ENCODE measurements at places on chromosomes 7 and 10.

GRCh38 chr7:128879939-128880746, 17.5 kb downstream of the ATP6V1F start:
- DNase-seq: no peak

DNA sequence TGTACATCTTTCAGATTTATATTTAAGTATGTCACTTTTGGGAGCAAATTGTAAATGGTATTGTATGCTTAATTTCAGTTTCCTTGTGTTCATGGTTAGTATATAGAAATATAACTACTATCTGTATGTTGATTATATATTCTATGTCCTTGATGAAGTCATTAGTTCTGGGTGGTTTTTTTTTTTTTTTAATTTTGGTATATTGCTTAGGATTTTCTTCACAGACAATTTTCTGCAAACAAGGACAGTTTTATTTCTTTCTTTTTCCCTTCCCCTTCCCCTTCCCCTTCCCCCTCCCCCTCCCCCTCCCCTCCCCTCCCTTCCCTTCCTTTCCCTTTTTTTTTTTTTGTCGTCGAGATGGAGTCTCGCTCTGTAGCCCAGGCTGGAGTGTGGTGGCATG, 430.0 kb downstream of the TYW1 start:
- no peak for DNase-seq

- DNase-seq: no peak
Observed at GRCh38 chr7:33300742-33301141, 171.4 kb downstream of the BBS9 start.

- no peak for DNase-seq
Observed at GRCh38 chr10:53570221-53570620, 797.6 kb upstream of the MBL2 start.

DNA sequence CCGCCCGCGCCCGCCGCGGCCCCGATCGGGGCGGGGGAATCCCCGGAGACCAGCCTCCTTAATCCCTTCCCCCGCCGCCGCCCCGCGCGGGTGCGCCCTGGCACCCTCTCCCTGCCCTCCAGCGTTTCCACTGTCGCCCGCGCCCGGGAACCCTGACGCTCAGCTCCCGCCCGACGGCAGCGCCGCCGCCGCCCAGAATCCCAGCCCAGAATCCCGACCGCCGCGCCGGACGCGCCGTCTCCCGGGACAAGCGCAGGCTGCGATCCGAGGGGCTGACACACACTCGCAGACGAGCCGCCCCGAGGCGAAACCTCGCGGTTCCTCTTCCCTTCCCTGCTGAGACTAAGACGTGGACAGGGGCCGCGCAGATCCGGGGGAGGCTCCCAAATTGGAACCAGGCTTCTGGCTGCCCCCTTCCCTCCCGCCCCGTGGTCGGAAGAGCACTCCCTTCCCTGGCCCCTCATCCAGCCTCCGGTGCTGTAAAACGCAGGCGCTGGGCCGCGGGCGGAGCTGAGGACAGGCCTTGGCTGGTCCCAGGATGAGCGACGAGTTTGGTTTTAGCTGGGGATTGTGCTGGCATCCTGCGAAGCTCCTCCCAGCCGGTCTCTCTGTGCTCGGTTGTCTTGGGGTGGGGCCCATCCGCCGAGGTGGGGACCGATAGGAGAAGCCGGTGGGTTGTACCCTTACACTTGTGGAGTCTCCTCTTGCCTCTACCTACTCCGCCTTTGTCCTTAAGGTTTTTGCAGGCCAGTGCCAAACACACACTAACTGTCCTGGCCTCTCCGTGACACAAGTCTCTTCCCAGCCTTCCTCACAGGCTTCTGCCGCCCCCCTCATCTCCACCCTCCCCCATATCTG, 1.1 kb downstream of the MARVELD1 start:
- no peak for DNase-seq

- no peak for DNase-seq
Observed at GRCh38 chr7:155129186-155129585, 59.1 kb downstream of the HTR5A start.

DNA sequence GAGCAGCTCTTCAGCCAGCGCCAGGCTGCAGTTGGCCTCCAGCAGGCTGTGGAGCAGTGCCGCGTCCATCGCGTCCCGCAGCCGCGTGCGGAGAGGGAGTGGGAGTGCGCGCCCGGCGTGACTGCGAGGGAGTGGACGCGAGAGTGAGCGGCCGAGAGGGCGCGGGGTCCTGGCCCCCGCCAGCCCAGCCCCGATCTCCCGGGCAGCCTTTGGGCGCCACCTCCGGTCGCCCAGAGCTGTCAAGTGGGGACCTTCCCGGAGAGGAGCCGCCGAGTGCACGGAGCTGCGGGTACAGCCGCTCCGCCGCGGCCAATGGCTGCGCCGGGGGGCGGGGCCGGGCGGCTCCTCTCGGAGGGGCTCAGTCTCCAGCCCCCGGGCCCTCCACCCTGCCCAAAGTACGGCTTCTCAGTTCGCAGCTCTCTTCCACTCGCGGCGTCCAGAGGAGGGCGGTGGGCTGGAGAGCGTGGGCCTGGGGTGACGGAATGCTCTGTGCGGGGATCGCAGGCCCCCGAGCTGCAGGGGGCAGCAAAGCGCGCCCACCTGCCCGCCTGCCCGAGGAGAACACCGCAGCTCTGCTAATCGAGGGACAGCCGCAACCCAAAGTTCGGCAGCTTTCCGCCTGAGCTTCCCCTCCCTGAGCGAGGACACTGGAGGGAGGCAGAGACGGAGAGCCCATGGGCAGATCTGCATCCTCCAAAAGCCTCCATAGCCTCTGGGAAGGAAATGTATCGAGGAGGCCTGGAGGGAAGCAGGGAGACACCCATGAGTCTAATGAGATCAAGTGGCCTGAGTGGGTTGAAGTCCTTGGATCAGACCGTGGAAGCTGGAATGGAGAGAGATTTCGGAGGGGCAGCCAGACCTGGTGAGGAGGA, at the start of gene CRHR2:
CRHR2 (minus strand) TSS at position 245 of the 872 bp plus-strand sequence; CDS start at position 69, 176 bp downstream.
- DNase-seq: no peak

DNA sequence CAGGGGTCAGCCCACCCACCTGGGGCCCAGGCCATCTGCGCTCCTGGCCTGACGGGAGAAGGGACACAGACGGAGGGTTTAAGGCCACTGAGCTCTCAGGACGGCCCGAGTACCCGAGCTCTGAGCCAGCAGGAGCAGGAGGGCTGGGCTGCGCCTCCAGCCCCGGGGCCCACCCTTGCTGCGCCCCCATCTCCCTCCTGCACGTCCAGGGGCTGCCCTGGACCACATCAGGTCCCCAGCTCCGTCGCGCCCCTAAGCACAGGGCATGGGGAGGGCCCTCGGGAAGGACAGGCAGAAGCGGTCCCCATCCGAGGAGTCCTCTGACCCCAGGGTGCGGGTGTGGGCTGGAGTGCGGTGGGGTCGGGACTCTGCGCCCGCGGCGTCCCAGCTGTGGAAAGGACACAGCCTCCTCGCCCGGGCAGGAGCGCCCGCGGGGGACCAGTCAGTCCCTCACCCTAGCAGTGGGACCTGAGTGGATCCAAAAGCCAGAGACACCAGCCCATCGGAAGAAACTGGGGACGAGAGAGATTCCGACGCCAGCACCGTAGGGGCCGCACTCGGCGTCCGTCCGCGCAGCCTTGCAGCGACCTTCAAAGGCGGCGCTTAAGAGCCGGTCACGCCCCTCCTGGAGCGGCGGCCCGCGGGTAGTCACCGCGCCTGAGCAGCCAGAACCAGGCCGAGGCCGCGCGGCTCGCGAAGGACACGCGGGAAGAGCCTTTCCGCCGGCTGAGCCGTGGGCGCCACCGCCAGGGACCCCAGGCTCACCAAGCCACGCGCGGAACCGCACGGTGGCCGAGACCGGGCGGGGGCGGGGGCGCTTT, 15.9 kb downstream of the CAMK2B start:
- DNase-seq: no peak

- no peak for DNase-seq
Observed at GRCh38 chr10:117533507-117534281, 8.9 kb upstream of the EMX2 start.

GRCh38 chr7:4996696-4997222, 37.8 kb upstream of the MMD2 start:
- no peak for DNase-seq

DNA sequence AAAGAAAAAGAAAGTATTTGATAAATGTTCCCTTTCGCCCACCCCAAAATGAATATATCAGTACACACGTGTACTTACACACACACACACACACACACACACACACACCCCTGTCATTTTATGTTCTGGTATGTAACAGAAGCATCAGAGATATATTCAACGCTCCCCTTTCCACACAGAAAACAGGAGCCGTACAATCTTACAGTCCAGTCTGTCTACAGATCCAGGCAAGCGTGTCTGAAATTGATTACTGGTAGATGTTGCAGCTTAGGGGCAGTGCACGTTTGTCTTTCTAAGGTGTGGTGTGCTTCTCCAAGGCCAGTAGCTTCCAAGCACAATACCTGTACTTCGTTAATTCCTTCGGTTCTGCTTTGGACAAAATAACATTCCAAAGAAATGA, 143.7 kb upstream of the RNF32 start:
- no peak for DNase-seq

DNA sequence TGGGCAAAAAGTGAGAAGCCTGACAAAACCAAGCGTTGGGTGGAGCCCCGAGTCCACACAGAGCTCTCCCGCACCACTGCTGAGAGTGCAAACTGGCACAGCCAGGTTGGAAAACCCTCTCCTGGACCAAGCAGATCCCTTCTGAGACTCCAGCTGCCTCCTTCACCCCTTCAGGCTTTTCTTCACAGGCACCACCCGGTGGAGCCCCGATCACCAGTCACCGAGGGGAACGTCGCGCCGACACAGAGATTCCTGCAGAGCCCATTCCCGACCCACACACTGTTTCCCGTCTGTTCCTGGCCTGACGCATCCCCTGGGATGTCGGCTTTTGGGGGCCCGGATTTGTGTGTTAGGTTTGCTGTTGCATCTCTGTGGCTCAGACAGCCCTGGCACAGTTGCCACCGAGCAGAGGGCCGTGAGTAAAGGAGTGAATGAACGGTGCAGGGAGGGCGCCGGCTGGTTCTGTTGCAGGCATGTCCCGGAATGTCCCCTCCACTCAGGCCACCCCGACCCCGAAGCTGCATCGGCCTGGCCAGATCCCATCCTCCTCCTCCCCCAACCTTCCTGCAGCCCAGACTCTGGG, 51.0 kb upstream of the INPP5A start:
- DNase-seq: no peak

GRCh38 chr10:81179805-81180452, 642.2 kb downstream of the SH2D4B start:
- DNase-seq: no peak

DNA sequence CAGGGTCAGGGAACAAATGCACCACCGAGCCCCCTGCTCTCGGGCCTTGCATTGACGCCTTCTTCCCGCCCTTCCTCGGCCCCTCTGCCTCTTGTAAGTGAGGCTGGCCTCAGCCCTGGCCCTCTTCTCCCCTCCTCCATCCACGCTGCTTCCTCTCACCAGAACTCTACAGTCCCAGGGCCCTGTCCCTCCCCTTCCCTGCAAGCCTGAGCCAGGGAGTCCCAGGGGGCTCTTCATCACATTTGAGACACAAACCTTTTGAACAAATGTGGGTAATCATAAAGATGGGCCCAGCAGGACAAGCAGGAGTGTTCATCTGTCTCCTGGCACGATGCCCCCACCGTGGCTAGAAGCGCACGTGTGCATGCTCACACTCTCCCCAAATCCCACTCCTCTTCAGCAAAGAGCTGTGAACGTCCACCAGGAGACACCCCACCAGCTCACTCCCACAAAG, 57.7 kb downstream of the SLIT1 start:
- DNase-seq: no peak

DNA sequence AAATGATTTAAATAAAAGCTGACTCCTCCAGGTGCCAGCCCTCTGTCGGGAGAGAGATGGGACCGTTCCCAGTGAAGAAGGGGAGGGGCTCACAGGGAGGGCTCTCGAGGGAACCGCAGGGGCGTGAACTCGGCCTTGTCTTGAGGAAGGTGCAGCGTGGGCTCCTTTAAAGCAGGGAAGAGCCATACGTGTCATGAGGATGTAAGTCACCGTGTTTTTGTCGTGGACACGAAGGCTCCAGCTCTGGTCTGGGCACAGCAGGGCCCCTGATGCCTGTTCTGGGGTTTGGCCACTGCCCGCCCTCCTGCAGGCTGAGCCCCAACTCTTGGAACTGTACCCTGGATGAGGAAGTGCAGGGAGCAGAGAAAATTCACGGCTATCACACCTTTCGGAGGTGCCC, 45.0 kb downstream of the JAKMIP3 start:
- no peak for DNase-seq

GRCh38 chr10:111821871-111822270, 361.7 kb downstream of the GPAM start:
- no peak for DNase-seq

GRCh38 chr7:114953724-114954123, 31.8 kb downstream of the MDFIC start:
- DNase-seq: no peak
